SJSA1 (cell line): ENCODE measurements at places on chromosomes 11 and 22.

DNA sequence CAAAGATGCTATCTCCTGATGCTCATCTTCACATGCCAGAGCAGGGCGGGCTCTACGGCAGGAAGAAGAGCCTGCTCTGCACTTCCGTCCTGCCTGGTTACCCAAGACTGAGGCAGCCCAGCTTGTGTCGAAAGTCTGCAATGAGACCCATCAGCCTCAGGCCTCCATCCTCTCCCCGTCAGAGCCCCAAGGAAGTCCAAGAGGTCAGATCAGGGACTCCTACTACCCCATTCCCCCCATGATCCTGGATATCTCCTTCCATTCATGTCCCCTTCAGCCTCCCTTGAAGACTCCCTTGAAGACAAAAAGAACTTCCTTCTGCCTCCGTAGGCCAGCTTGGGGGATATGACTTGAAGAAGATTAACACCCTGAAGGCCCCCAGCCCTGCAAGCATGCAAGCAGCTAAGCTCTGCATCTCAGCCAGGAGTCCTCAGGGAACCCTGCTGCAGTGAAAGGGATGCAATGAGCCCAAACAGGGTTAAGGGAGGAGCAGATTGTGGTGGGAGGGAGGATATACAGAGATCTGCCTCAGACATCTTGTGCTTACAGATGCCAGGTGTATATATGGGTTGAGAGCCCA is 85.6 kb downstream of the TRIM29 start:
- DNase-seq, result no peak

DNA sequence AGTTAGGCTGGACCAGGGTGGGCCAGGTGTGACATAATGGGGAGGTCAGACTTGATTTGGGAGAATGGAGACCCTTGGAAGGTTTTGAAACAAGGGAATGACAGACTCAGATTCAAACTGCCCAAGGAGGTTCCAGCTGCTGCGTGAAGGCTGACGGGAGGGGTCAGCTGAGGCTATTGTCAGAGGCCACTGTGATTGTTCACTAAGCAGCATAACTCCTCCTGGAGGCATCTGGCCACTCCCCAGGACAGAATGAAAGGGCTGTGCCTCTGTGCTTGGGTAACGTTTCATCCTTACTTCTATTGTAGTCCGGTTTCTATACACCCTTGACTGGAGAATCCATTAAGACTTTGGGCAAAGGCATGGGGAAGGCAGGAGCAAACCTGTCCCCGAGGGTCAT is 126.6 kb downstream of the DSCAML1 start:
- no peak for DNase-seq

- no peak for DNase-seq
Measured at GRCh38 chr22:37657590-37658132, 862 bp upstream of the PDXP start.

DNA sequence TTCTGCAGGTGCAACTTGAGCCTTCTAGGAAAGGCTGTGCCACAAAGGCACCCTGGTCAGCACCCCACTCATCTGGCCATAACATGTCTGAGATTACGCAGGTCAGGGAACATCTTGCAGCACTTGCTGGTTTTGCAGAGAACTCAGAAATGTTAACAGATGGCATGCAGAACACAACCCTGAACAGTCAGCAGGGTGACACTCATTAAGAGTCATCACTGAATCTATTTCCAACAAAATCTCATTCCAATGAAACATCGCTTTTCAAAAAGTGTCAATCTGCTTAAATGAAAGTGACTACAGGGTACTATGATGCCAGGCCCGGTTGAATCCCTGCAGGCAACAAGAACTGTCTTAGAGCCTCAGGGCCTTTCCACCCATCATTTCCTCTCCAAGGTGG is 369.8 kb upstream of the CCDC90B start:
- no peak for DNase-seq

DNA sequence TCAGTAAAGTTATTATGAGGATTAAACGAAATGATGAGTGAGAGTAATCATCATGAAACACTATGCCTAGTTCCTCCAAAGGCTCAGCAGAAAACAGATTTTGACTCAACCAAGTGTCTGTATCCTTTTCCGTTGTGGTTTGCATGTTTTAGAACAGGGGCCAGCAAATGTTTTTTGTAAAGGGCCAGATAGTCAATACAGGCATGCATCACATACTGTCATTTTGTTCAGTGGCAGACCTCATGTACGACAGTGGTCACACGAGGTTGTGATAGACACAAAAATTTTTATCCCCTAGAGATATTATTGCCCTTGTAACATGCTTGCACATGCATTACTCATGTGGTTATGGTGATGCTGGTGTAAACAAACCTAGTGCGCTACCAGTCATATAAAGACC is 81.9 kb upstream of the SLC25A18 start:
- DNase-seq, result no peak

DNA sequence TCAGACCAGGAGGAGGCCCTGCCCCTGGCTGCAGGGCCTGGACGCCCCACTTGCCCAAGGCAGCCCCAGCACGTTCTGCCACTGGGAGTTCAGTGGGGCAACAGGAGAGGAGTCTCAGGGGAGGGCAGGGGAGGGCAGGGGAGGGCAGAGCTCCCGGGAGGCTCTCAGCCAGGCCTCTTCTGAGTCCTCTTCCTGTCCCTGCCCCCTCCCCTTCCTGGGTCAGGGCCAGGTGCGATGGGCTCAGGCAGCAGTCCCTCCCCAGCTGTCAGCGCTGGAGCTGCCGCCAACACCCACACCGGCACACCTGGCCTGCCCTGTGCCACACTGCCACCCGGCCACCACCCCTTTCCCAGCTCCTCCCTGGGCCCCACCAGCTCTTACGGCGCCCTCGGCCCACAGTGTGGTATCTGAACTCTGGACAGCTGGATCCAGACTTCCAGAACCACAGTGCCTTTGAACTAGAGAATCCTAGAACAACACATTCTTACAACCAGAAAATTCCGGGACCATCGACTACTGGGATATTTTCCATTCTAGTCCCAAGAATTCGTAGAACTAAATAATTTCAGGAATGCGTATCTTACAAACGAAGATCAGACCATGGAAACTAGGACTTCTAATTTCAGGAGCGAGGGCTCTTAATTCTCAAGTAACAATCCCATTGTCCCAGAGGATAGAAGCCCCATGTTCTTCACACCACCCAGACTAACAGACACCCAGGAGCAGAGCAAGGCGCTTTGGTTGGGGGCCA is 21.8 kb downstream of the RPL3 start:
- DNase-seq, result peak; percentile 65

GRCh38 chr11:43177975-43178374 is 133.8 kb upstream of the API5 start:
- no peak for DNase-seq

GRCh38 chr11:68321293-68322051 is 9.1 kb downstream of the LRP5 start:
- no peak for DNase-seq

DNA sequence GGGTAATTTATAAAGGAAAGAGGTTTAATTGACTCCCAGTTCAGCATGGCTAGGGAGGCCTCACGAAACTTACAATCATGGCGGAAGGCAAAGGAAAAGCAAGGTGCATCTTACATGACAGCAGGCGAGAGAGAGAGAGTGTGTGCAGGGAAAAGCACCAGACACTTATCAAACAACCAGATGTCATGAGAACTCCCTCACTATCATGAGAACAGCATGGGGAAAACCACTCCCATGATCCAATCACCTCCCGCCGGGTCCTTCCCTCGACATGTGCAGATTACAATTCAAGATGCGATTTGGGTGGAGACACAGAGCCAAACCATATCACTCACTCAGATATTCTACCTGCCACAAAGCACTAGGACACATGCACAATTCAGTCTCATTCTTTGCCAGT is 48.1 kb upstream of the HMGXB4 start:
- no peak for DNase-seq

DNA sequence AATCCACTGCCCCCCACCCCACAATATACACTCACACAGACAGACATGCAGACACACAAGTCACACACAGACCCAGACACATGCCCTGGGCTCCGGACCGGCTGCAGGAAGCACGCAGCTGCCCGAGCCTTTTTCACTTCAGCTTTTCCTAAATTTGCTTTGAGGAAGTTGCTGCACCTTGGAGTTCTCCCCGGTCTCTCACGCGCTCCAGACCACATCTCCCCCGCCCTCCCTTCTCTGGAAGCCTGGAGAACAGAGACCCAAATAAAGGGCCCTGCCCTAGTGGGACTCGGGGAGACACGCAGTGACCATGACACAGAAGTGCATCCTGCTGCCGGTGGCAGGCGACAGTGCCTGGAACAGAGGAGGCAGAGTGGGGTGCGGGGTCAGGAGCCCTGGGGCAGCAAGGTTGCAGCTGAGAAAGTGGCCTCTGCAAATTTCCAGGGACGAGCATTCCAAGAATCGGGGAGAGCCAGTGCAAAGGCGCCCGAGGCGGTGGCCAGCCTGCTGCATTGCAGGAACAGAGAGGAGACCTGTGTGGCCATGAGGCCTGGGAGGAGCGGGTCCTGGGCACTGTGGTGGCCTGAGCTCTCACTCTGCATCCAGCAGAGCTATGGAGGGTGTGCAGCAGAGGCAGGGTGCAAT is 19.1 kb downstream of the RPL3 start:
- DNase-seq, result no peak

GRCh38 chr11:106276126-106276525 is 198.7 kb downstream of the AASDHPPT start:
- DNase-seq, result no peak

- no peak for DNase-seq
Measured at GRCh38 chr11:12473381-12473780, 96.0 kb downstream of the PARVA start.
